ENCODE measurements at places on chromosomes 7 and 10.

DNA sequence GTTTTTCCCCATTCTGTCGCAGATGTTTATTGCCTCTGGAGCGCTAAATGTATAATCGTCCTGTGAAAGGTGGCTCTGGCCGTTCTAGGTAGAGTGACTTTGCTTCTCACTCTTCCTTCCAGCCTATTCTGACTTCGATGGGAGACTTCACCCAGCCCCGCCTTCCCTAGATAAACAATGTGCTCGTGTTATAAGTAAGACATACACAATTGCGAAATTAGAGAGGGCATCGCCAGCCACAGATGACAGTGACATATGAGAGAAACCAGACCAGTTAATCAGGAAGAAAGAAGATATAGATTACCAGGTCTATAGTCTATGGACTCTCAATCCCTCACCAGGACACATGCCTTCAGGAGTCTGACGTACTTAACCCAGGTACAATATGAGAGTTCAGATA lies 1050.5 kb upstream of the AUTS2 start:
- no peak for DNase-seq

DNA sequence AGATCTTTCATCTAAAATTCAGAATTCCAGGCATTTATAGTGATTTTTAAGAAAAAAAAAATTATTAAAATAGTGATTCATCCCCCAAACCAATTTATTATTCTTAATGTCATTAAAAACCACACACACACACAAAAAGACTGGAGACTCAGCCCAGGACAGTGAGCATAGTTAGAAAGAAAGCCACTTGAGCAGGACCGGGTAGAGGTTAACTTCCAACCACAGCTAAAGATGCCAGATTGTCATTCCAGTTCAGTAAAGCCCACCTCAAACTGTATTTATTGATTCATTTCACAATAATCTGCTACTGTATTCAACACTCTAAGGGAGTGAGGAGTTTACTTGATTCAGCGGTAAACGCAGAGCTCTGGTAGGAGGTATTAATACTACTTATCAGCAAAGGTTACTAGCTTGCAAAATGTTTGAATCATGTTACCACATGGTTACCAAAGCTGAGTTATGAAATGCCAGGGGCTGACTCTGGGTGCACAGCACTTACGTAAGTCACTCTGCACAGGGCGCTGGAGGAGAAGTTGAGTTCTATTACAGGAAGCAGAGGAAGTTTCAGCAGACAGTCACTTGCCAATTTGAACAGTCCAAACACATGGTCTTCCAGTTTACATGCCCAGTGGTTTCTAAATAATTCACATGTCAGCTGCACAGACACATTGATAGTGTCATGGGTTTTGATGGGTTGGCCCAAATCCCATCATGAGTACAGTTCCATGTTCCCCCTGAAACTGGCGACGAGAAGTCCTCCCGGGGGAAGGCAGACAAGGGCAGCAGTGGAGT lies 64.6 kb downstream of the KLF6 start:
- DNase-seq, result no peak

DNA sequence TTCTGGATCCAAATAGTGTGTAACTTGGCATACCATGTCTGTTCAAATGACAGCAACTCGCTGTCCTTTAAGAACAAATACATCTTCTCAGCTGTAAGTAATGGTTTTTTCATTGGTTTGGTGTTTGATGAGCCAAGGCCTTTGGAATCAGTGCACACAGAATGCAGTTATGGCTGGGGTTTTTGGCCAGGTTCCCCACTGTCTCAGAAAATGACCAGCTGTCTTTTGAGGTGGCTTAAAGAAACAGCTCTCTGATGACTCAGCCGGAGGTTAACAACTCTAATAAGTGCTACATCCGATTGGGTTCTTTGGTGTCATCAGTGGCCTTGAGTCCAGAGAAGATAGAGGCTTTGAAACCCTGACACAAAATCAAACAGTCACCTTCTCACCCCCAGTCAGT lies 688.4 kb downstream of the REEP3 start:
- DNase-seq, result no peak

GRCh38 chr10:79248341-79249185 lies 98.7 kb upstream of the PPIF start:
- no peak for DNase-seq

DNA sequence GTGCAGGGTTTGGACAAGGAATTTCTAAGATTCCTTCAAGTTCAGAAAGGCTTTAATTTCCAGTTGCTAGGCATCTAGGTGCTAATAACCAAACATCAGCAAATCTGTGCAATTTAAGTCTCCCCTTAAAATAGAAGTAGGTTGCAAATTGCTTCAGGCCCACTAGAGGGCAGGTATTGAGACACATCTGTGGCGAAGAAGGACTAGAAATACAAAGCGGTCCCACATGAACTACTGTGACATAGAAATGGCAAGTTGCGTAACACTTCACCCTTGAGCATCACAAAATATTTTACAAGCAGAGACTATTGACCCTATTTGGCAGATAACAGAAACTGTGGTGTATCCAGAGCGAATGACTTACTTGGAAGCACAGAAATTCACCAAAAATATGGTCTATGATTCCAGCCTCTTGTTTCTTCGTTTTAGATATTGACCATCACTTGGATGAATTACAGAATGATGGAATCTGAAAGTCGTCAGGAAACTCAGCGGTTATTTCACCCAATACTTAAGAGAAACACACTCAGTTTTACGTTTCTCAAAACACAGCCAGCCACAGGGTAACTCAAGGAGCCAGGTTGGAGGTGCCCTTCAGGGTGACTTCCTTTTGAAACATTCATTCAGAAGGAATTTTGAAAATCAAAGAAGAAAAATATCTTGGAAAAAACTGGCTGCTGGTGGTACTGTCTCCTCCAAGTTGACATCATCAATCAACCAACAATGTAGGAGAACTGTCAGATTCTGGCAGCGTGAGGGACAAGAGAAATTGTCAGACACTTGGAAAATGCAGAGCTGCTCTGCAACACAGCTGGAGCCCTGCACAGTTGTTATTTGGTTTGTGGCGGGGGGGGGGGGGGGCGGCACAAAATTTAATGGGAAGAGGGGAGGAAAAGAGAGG lies 256.3 kb upstream of the MINDY3 start:
- DNase-seq, result no peak

DNA sequence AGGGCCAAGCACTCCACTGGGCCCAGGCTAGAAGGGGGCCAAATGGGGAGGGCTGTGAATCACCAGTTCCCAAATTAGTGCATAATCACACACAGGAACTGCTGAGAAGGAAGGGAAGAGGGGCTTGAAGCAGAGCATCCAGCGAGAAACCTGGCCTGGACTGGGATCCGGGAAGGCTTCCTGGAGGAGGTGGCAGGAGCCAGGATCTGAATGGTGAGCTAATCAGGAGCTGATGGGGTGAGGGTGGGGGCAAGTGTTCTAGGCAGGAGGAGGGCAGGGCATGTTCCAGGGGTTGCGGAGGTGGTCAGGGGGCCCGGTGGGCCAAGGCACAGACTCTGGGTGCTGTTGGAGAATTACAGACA lies 12.6 kb downstream of the PWWP2B start:
- no peak for DNase-seq

- DNase-seq, result no peak
Measured at GRCh38 chr10:124558339-124559321, 97.0 kb downstream of the LHPP start.

- no peak for DNase-seq
Measured at GRCh38 chr7:30705596-30705995, 23.3 kb upstream of the CRHR2 start.

- no peak for DNase-seq
Measured at GRCh38 chr7:28847681-28848080, 110.4 kb downstream of the TRIL start.

- peak; percentile 36 for DNase-seq
Measured at GRCh38 chr7:17234030-17234397, 64.4 kb upstream of the AHR start.

DNA sequence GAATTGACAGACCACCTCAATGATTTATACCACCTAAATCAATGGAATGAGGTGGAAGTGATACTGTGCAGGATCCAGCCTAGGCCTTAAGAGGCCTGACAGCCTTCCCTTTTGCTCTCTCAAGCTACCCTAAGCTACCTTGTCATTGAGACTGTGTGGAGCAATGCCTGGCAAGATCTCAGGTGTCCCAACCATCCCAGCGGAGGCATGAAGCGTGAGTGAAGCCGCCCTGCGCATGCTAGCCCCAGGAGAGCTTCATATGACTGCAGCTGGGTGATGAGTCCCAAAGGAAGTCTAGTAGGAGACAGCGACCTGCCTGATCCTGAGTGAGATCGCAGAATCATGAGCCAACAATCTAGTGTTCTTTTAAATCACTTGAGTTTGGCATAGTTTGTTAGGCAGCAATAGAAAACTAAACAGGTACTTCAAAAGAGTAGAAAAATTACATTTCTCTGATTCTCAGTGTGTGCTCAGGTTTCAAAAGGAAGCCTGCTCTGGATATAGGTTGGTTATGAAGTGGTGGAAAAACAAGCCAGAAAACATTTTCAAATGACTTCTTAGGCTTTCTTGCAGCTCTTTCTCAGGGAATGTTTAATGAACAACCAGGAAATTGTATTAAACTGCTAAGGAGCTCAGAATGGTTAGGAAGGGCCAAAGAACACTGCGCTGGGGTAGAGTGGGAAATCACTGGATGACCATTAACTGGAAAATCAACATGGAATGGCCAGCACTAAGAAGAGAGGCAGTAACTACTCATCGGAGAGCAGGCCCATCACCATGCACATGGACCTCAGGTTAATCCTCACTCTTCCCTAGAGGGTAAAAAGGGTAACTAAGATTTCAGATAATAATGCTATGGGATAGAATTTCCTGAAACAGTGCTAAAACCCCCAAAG lies 535.2 kb downstream of the PHTF2 start:
- no peak for DNase-seq

DNA sequence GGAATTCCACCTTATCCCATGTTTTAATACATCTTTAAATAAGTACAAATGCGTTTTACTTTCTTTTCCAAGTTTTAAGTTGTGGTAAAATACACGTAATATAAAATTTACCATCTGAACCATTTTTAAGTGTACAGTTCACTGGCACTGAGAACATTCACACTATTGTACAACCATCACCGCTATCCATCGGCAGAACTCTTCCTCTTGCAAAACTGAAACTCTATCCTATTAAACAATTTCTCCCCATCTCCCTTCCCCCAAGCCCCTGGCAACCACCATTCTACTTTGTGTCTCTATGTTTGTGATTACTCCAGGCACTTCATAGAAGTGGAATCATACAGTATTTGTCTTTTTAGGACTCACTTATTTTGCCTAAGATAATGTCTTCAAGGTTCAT lies 33.8 kb downstream of the HIP1 start:
- DNase-seq, result no peak

DNA sequence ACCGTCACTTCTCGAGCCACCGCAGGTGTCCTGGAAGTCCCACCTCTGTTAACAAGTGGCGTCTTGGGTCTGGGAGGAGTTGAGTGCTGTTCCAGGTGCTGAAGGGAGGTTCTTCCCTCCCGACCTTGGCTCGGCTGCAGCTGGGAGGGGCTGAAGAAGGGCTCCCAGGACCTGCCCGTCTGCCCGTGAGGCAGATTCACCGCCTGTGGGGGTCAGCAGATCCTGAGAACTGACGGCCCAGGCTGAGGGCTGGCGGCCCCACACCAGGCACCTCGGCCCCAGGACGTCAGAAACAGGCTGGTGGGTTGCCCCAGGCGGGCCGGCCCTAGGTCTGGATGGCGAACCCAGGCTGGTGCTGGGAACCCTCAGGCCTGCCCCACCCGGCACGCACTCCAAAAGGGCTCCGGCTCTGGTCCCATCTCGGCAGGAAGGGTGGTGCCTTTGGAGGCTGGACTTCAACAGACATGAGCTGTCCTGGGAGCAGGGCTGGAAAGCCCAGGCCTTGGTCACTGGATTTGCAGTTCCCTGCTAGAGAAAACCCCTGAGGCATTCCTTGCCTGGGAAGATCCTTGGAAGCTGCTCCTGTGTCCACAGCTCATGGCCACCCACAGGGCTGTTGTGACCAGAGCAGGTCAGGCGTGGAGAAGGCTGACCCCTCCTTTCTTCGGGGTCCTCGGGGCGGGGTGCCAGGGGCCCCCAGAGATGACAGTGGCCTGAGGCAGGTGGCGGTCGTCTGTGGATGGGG lies 42.6 kb upstream of the CFAP46 start:
- DNase-seq, result no peak

DNA sequence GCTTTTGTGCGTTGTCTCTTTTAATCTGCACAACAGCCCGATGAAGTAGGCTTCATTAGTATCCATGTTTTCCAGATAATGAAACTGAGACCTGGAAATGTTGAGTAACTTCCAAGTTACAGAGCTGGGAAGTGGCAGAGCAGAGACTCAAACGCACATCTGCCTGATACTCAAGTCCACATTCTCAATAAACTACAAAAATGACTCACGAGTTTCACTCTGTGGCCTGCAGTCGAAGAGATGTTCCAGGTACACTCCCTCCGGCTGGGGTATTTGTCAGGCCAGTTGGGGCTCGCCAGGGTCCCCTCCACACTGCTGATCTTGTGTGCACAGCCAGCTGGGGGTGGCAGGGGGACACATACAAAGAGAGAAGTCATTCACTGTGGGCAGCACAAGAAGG lies 17.7 kb upstream of the OPALIN start:
- DNase-seq, result no peak

GRCh38 chr10:31100115-31100601 lies 68.5 kb upstream of the ZNF438 start:
- DNase-seq, result no peak

DNA sequence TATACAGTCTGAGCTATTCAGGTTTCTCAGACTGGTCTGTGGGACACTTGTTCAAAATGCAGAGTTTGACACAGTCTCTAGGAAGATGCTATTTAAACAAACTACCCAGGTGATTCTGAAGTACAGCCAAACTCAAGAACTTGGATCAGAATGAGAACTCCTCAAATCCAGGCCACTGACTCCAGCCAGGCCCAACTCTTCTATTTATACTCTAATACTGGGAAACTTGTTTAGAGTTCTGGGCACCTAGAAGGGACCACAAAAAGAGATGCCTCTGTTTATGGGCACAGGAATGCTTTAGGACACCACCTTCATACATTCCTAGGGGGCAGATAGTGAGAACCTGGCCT lies 40.1 kb upstream of the ADD3 start:
- no peak for DNase-seq

DNA sequence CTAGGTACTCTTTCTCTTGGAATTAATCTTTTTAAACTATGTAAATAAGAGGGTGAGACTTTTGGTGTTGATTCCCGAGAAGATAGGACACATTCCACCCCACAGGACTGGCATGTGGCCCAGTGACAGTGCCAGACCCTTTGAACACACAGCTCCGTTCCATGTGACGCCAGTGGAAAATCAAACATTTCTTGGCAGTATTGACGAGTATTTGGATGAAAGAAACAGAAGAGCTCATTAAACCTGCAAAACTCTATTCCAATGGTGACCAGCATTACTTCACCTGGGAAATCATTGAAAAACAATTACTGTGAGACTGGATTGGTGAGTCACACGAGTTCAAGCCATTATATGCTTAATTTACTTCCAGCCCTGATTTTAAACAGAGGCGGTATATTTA lies 25.8 kb downstream of the AKR1E2 start:
- no peak for DNase-seq

Measured in stimulated activated CD4-positive, alpha-beta T cell treated with anti-CD3 and anti-CD28 coated beads, Interleukin-4, amount 100 ng/mL, for 24 hours (primary cell).